Endodermal cell (in vitro differentiated cells): ENCODE measurements at places on chromosomes 2 and 18. TPM values are rescaled to one million over a fixed set of nuclear protein-coding genes. Genes with fewer than 3 reads are reported as not detected.

DNA sequence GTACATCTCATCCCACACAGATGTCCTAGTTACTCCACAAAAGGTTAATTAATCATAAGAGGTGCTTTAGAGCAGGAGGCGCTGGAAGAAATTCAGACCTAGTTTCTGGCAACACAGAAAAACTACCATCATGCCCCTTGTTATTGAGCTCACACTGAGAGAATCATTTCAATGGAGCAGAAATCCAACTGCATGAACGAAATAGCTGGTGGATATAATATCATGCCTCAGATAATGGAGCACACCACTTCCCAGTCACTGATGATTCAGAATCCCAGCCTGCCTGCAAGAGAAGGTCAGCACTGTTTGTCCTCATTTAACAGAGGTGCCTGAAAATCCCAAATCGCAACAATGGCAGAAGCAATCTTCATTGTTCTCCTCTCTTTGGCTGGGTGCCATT is 125.8 kb upstream of the CREB1 start:
- no peak overlapping the region for H3K4me3 ChIP-seq
- H3K36me3 ChIP-seq = no peaks in the 10 kb centered on the region
- no peak for DNase-seq
- no peaks in the 10 kb centered on the region for H3K27me3 ChIP-seq
- no peak overlapping the region for H3K27ac ChIP-seq
- H3K4me1 ChIP-seq = no peaks in the 10 kb centered on the region

DNA sequence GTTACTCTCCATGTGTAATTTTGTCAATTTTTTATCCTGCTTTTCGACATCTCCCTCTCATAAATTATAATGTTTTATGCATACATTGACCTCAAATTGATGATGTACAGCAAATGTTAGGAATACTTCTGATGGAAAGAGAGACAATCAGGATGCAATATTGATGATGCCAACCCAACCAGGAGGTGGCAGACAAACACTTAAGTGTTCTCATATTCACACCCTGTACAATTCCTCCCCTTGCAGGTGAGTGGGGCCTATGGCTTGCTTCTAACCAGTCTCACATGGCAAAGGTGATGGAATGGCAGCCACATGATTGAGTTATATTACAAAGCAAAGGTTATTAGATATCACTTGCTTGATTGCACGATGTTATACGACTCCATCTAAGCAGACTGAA is 594.3 kb upstream of the REG3G start:
- H3K36me3 ChIP-seq = no peaks in the 10 kb centered on the region
- no peak overlapping the region for H3K27ac ChIP-seq
- H3K4me1 ChIP-seq = no peaks in the 10 kb centered on the region
- H3K4me3 ChIP-seq = no peak overlapping the region

- H3K4me1 ChIP-seq = no peaks in the 10 kb centered on the region
- peaks cover 22% of the 10 kb centered on the region for H3K27me3 ChIP-seq
- H3K4me3 ChIP-seq = peak overlapping the region; percentile 97
- no peak overlapping the region for H3K27ac ChIP-seq
Measured at GRCh38 chr2:118014492-118014824, 588 bp upstream of the CCDC93 start.

GRCh38 chr2:15939854-15940660 is at the start of gene MYCN:
TSS of gene MYCN (plus strand) at chr2:15940550. CDS start at chr2:15942065, 1,515 bp downstream.
- H3K4me1 ChIP-seq = no peaks in the 10 kb centered on the region
- H3K27me3 ChIP-seq = peaks cover 11% of the 10 kb centered on the region
- peak within 1 kb of the TSS; percentile 87 for H3K4me3 ChIP-seq
- peak within 1 kb of the TSS; percentile 98 for H3K27ac ChIP-seq

GRCh38 chr2:100197631-100198153 is 55.3 kb upstream of the AFF3 start:
- H3K27ac ChIP-seq = peak overlapping the region; percentile 80
- peaks cover 3% of the 10 kb centered on the region for H3K4me1 ChIP-seq
- DNase-seq = peak; percentile 81
- no peaks in the 10 kb centered on the region for H3K27me3 ChIP-seq
- H3K36me3 ChIP-seq = no peaks in the 10 kb centered on the region
- H3K4me3 ChIP-seq = no peak overlapping the region

DNA sequence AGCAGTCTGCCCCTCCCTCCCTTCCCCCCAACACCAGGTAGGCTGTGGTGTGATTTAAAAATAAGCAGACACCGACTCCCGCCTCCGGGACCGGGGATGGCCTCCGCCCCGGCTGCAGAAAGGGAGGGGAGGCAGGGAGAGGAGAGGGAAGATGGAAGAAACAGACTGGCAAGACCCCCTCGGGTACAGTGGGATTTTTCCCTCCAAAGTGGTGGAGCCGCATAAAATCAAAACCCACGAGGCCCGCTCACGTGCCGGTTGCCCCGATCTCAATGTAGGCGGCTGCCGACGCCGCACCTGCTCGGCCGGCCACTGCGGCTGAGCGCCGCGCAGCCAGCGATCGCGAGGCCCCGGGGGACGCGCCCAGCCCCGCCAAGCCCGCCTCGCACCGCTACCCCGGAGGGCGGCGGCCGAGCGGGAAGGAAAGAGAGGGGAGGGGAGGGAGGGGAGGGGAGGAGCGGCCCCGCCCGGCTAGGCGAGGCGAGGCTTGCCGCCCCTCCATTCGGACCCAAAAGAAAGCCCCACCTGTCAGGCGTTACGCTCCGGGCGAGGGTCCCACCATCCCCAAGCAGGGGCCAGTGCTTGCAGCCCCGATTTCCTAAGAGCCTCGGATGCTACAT is 811 bp downstream of the ADD2 start:
- H3K4me3 ChIP-seq = peak overlapping the region; percentile 81
- no peaks in the 10 kb centered on the region for H3K36me3 ChIP-seq
- H3K27me3 ChIP-seq = peaks cover 27% of the 10 kb centered on the region

DNA sequence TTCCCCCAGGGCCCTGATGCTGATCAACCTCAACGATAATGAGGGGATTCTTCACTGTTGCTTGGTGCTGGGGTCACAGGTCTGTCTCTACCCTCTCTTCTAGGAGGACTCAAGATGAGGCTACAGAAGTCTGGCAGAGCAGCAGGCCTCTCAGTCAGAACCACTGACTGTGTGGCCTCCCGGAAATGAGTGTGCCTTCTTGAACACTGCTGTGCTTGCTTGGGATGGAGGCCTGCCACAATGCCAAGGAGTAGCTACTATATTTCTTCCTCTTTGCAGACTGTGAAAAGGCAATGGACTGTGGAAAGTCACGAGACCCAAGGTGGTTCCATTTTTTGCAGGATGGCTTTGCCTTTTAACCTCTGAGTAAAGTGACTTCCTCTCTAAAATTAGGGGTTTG is 5.8 kb upstream of the HOXD1 start:
- H3K27me3 ChIP-seq = peaks cover 100% of the 10 kb centered on the region
- no peaks in the 10 kb centered on the region for H3K4me1 ChIP-seq
- no peak overlapping the region for H3K4me3 ChIP-seq
- no peak for DNase-seq
- H3K27ac ChIP-seq = no peak overlapping the region

FSIP2 gene
- 5.1 to 8.7 TPM (median 8.4 TPM) in 3 replicates for total RNA-seq

CXCR1 gene
- not detected in 2 replicates for total RNA-seq

COL4A4 gene
- total RNA-seq = 1.9 to 2.9 TPM (median 2.9 TPM) in 3 replicates

DNA sequence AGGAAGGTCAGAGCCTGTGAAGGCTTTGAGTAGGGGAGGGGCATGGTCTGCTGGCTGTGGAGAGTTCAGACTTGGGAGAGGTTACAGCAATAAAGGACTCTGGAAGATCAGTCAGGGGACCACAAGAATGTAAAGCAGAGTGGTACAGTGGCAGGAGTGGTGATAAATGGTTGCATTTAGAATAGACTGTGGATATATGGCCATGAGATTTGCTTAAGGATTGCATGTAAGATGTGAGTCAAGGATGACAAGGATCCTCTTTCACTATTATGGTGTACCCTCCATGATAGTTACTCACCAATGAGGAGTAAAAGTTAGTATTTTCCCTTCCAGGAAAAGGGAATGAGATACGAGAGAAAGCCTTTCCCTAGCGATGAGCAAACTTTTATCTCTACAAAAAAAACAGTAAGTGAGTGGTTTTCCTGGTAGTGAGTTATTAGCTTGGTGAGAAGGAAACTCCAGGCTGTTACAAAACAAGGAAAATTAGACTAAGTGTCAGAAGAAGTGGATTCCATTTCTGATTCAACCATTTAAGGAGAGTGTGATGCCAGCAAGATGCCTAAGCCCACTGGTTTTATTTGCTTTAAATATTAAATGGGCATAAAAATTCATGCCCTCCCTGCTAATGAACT is 818.0 kb upstream of the ACVR2A start:
- no peak overlapping the region for H3K4me3 ChIP-seq
- DNase-seq = no peak
- peaks cover 2% of the 10 kb centered on the region for H3K4me1 ChIP-seq
- H3K27ac ChIP-seq = no peak overlapping the region

- DNase-seq = peak; percentile 96
- no peaks in the 10 kb centered on the region for H3K4me1 ChIP-seq
- H3K36me3 ChIP-seq = peaks cover 11% of the 10 kb centered on the region
- H3K27ac ChIP-seq = no peak within 1 kb of the TSS
- peak within 1 kb of the TSS; percentile 84 for H3K4me3 ChIP-seq
Measured at GRCh38 chr18:79951545-79952455, at the start of gene SLC66A2. TSS of gene SLC66A2 (minus strand) at chr18:79951653. CDS start at chr18:79950926, 727 bp downstream.

DNA sequence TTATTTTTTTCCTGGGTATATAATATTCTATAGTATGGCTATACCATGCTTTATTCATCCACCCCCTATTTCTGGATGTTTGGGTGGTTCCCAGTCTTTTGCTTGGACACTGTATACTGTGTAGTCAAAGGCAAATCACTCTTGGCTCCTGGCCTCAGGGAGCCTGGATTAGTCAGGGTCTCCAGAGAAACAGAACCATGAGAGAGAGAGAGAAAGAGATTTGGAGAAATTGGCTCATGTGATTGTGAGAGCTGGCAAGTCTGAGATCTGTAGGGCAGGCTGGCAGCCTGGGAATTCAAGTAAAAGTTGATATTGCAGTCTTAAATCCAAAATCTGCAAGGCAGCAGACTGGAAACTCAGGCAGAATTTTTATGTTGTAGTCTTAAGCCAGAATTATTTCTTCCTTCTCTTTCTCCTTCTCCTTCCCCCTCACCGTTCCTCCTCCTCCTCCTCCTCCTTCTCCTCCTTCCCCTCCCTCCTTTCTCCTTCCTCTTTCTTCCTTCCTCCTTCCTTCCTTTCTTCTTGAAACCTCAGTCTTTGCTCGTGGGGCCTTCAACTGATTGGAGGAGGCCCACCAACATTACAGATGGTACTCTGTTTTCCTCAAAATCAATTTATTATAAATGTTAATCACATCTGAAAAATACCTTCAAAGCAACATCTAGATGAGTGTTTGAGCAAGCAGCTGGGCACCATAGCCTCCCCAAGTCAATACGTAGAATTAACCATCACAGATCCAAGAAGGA is 33.0 kb downstream of the CTIF start:
- H3K27ac ChIP-seq = no peak overlapping the region
- peaks cover 3% of the 10 kb centered on the region for H3K36me3 ChIP-seq
- peaks cover 15% of the 10 kb centered on the region for H3K4me1 ChIP-seq
- H3K27me3 ChIP-seq = no peaks in the 10 kb centered on the region

TLX2 gene
- 0.14 and 0.22 TPM in 2 replicates for total RNA-seq

DNA sequence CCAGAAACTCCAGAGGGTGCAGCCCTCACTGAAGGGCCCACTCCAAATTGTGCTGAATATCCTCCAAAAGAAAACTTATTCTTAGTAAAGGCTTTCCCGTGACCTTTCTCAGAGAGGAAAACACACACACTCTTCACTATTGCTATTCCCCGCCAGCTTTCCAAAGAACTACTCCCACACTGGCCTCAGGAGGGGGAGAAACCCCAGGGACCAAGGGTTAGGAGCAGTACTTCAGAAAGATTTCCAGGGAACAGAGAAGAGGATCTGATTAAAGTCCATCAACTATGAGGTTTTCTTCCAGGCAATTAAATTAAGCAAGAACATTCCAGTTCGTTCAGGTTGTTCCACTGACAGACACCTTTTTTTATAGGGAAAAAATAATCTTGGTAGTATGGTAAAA is 150.2 kb downstream of the TTC32 start:
- DNase-seq = no peak
- no peaks in the 10 kb centered on the region for H3K4me1 ChIP-seq
- H3K27me3 ChIP-seq = no peaks in the 10 kb centered on the region
- H3K36me3 ChIP-seq = no peaks in the 10 kb centered on the region
- H3K4me3 ChIP-seq = no peak overlapping the region

GRCh38 chr2:72603481-72603880 is 222.4 kb downstream of the EXOC6B start:
- no peaks in the 10 kb centered on the region for H3K4me1 ChIP-seq
- peak overlapping the region; percentile 24 for H3K27ac ChIP-seq
- no peaks in the 10 kb centered on the region for H3K27me3 ChIP-seq

- no peak for DNase-seq
- no peaks in the 10 kb centered on the region for H3K27me3 ChIP-seq
- H3K36me3 ChIP-seq = no peaks in the 10 kb centered on the region
Measured at GRCh38 chr2:104028061-104028460, 825.9 kb upstream of the POU3F3 start.

R3HDM1 gene
- total RNA-seq = 45.7 to 67.0 TPM (median 64.7 TPM) in 3 replicates

GRCh38 chr2:191777351-191777750 is 69.5 kb downstream of the CAVIN2 start:
- H3K36me3 ChIP-seq = no peaks in the 10 kb centered on the region
- H3K27me3 ChIP-seq = no peaks in the 10 kb centered on the region
- no peaks in the 10 kb centered on the region for H3K4me1 ChIP-seq
- no peak overlapping the region for H3K4me3 ChIP-seq
- no peak overlapping the region for H3K27ac ChIP-seq

- no peak overlapping the region for H3K27ac ChIP-seq
- no peaks in the 10 kb centered on the region for H3K36me3 ChIP-seq
- H3K4me3 ChIP-seq = no peak overlapping the region
- H3K27me3 ChIP-seq = no peaks in the 10 kb centered on the region
Measured at GRCh38 chr2:196160101-196160500, 11.3 kb downstream of the STK17B start.

PAX8 gene
- 0.11 to 0.17 TPM in 2 of 3 replicates, not detected in the other for total RNA-seq

DNA sequence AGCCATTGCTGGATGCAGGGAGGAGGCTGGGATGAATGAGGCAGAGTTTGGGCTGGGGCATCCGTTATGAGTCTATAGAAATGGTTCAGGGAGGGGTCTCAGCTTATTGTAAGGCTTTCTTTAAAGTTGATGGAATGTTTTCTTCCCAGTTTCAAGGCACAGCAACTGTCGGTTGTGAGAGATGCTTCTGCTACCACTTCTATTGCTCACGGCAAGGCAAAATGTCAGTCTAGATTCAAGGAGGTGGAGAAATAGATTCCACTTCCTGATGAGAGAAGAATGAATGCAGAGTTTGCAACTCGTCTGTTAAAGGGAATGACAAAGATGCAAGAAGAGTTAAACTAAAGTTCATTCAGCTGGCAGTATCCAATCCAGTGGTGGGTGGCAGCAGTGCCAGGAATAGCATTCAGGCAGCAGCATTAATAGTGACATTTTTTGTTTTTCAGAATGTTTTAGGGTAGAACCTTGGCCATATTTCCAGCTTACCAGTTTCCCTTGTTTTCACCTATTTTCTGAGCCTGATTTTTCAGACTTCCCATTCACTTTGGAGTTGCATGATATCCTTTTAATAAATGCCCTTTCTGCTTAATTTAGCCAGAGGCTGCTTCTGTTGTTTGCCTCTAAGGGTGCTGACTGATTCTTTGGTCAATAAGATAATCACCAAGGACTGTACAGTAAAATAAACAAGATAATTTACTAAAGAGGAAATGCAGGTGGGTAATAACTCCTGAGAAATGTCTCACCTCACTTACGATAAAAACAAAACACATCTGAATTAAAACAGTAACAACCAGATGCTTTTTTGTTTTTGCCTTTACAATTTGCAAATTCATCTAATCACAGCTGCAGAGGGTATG is 138.4 kb downstream of the RPIA start:
- DNase-seq = no peak
- no peak overlapping the region for H3K27ac ChIP-seq
- no peaks in the 10 kb centered on the region for H3K4me1 ChIP-seq
- no peaks in the 10 kb centered on the region for H3K36me3 ChIP-seq

PRKAG3 gene
- not detected in 3 replicates for total RNA-seq

TNFRSF11A gene
- 15.2 to 35.6 TPM (median 34.5 TPM) in 3 replicates for total RNA-seq
